ENCODE measurements at places on chromosomes 1 and 21.

- no peak for DNase-seq
These were observed 88.3 kb downstream of the COL24A1 start for GRCh38 chr1:86068271-86068721.

GRCh38 chr1:220990427-220991339 lies 111.4 kb downstream of the HLX start:
- no peak for DNase-seq

GRCh38 chr1:229191066-229191674 lies 79.7 kb upstream of the RAB4A start:
- DNase-seq: no peak

- no peak for DNase-seq
These were observed 100.3 kb downstream of the UCHL5 start for GRCh38 chr1:192958871-192959270.

- no peak for DNase-seq
These were observed 302.7 kb downstream of the DISC1 start for GRCh38 chr1:231929311-231929710.

DNA sequence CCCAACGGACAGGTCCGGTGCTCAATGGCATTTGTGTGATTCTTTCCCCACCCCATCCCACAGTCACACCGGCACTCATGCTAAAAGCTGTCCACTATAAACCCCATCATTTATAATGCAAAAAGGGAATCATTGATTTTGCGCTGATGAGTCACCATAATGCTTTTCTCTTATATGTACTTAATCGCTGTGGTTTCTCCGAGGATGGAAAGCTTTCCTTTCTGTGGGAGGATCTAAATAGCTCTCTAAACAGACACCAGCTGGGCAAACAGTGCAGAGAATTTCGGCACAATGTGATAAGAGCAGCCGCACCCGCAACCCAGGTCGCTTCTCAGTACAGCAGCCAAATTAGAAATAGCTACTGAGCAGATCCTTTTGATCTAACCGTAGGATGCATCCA lies 85.6 kb downstream of the SETD4 start:
- no peak for DNase-seq

DNA sequence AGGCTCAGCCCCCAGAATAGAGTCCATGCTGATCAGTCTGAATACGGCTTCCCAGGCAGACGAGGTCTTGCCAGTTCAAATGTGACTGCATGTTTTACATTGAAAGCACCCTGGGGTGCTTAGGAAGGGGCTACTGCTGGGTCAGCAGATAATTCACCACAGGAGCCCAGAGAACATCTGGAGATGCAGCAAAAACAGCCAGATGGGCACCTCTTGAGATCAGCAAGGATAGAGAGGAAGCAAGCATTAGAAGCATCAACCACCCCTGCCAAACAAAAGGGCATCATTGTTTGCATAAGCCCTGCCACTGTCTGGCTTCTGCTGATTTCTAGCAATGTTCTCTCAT lies 403.1 kb downstream of the RRAGC start:
- no peak for DNase-seq

DNA sequence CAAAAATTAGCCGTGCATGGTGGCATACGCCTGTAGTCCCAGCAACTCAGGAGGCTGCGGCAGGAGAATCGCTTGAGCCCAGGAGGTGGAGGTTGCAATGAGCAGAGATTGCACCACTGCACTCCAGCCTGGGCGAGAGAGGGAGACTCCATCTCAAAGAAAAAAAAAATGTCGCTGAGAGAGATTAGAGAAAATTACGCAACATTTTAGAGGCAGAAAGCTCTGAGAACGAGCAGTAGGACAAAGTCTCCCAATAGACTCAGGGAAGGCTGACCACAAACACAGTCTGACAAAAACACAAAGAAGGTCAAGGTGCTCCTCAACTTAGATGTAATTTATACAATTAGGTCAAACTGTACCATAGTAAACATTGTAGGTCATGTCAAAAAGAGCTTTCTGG lies 367.6 kb upstream of the ZRANB2 start:
- DNase-seq: no peak

DNA sequence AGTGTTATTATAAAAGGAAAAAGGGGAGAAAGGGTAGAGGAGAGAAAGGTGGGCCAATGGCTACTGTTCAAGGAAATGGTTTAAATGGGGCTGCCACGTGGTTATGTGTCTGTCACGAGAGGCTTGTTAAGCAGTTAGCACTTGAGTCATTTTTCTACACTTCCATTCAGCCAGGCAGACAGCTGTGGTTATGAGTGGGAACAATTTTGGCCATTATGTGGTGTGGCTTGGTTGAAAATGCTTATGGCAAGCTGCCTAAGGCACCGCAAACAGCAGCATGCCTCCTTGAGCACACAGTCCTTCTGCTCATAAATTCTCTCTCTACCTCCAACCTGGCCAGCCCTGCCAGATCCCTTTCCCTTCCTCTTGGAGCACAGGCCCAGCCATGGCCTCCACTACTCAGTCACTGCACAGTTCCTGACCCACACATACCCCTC lies 3.2 kb upstream of the SRM start:
- DNase-seq: peak; percentile 45

GRCh38 chr21:35478161-35479064 lies 429.3 kb upstream of the RUNX1 start:
- DNase-seq: no peak

GRCh38 chr1:93592551-93592949 lies 89.1 kb downstream of the BCAR3 start:
- DNase-seq: no peak

GRCh38 chr1:152109998-152110294 lies 5.3 kb downstream of the TCHH start:
- DNase-seq: no peak

GRCh38 chr1:32997381-32997891 lies 32.8 kb upstream of the RNF19B start:
- DNase-seq: no peak

- DNase-seq: no peak
These were observed 11.9 kb upstream of the MRPL55 start for GRCh38 chr1:228120857-228121489.

DNA sequence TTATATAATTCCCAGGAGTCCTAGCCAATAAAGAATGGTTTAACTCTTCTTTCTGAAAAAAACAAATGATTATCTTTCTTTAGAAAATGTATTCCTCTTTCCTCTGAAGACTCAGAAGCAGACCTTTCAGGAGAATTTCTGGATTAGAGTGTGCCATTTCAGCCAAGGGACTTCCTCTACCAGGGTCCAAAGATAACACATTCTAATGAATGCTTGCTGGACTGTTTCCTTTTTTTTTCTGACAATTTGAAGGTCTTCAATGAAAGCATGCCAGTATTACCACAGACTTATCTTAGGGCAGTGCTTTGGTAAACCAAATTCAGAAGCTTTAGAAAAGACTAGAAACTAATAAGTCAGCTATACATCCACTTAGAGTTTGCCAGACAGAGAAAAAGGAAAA lies 80.5 kb downstream of the RERE start:
- no peak for DNase-seq

GRCh38 chr1:29827237-29827750 lies 591.0 kb downstream of the PTPRU start:
- DNase-seq: no peak

DNA sequence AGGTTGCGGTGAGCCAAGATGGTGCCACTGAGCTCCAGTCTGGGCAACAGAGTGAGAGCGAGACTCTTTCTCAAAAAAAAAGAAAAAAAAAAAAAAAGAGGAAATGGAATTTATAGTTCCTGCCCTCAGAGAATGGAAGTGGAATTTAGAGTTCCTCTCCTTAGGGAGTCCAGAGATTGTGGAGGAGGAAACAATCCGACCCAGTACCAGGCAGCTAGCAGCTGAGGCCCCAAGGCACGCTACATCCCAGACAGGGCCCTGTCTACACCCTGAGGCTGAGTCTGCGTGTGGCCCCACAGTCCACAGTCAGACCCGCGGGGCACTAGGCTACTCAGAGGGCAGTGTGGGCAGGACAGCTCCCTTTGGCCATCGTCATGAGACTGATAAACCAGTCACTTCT lies 1.9 kb upstream of the MFN2 start:
- DNase-seq: no peak

DNA sequence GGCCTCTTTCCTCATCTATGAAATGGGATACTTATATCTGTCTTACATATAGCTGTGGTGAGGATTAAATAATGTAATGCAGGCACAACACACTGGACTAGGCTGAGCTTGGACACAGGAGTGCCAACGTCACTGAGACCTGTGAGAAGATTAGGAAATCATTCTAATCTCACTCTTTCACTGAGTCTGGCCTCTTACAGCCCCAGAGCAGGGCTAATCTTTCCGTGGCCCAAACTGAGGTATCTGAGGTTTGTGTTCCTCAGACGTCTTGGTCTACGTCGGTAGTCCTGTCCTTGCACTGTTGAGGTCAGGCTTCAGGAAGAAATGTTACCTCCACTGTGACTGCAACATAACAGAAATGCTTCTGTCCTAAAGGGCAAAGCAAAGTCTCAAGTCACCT lies 22.6 kb upstream of the A3GALT2 start:
- no peak for DNase-seq

DNA sequence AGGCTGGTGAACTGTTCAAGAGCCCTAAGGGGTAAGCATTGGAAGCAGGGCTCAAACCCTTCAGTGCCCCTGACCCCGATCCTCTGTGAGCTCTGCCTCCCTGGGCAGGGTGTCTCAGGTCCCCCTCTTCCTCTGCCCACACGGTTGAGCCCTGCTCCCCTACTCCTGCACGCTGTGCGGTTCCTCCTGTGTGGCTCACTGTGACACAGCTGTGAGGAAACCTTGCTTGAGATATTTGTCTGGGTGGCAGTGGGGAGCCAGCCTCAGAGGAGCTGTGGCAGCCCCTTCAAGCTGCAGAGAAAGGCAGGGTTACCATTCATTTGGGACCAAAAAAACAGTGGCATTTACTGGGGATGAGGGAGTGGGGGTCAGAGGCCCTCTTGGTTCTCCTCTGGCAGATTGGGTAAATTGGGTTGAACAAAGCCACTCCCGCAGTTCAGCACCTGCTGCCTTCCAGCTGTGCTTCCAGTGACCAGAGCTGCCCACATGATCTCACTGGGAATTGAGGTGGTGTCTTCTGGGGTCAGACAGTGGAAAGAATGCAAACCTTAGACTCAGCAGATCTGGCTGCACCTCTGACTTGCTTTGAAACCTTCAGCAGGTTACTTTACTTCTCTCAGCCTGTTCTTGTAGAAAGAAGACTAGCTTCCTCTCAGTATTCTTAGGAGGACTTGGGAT lies 60.6 kb upstream of the CD1D start:
- no peak for DNase-seq

DNA sequence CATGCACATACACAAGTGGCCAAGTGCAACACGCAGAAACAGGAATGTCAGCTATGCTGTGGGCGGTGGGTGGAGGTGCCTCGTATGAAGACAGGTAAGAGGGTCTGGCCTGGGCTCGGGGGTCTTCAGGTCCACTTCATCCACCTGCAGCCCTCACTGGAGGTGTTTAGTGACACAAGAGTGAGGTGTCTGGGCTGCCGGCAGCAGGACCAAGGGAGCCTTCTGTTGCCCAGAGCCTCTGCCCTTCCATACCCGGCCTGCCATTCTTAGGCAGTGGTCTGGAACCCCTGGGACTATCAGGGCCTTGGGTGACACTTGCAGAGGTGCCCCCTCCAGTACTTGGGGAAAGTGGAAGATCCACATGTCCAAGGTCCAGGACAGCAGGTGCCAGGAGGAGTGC lies 21.7 kb upstream of the ACTRT2 start:
- DNase-seq: no peak

DNA sequence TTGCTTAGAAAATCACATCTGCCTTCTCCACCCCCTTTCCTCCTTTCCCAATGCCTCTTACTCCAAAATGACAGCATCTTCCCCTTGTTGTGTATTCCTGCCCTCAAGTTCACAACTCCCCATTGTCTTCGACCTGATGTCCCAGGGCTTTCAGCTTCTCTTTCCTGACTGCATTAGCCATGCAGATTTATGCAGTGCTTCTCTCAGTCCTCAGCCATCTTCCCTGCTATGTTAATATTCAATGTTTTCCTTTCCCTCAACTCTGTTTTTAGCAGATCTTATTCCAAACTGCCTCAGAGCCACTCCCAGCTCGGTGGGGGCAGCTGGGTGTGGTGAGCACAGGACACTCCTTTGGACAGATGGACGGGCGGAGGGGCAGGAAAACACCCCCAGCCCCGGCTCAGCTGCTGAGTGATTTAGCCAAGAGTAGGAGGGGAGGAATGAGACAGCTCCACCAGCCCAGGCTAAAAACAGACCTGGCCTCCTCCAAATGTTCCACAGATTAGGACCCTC lies 71.0 kb downstream of the CD2 start:
- DNase-seq: no peak

DNA sequence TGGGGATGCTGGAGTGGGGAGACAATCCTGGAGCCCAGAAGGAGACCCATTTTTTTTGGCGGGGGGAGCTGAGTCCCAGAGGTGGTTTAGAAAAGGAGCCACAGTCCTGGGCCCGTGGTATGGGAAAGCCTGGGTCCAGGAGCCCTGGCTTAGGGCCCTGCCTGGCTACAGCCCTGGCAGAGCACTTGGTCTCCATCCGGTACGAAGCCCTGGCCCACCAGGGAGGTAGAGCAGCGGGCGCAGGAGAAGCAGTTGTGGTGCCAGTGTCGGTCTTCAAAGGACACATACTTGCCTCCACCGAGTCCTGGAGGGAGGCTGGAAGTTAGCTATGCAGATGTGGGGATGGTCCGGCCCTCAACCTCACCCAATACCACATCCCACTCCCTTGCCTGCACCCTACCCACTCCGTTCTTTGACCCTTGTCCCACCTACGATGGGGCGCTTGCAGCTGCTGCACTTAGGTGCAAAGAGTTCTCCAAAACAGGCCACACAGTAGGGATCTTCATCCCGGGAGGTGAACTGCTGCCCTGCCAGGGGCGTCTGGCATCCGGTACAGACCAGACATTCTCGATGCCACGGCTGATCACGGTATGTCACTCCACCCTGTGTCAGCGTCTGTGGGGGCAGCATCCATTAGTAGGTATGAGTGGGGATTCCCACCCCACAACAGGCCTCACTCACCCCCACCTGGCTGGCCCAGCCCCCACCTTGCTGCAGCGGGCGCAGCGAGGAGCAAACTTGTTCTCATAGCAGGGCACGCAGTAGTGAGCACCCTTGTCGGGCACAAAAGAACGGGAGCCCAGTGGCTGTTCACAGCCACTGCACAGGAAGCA lies 7.7 kb upstream of the SF3A3 start:
- no peak for DNase-seq

GRCh38 chr21:38520511-38520910 lies 22.2 kb upstream of the ERG start:
- no peak for DNase-seq

- DNase-seq: no peak
These were observed 42.4 kb downstream of the CHD5 start for GRCh38 chr1:6137758-6138157.

- DNase-seq: no peak
These were observed 5.2 kb upstream of the ABCB10 start for GRCh38 chr1:229563701-229564100.
